Omental fat pad (tissue), 4 donors: ENCODE measurements at places on chromosomes 12 and 14.

DNA sequence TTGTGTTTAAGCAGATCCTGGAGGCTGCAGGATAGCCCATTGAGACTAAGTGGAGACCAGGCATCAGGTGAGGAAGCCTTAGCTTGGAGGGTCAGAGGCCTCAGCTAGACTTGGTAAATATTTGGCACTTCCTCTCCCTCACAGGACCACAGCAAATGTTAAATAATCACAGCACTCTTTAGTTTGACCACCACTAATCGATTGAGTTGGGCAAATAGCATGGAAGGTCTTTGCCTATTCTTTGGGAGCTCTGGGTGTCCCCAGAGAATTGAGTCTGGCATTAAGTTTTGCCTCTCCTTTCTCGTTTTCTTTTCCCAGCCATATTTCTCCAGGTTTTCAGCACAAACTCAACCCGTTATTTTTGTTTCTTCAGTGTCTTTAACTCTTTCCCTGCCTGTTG is 61.4 kb downstream of the ETV6 start:
- DNase-seq, result no peak

DNA sequence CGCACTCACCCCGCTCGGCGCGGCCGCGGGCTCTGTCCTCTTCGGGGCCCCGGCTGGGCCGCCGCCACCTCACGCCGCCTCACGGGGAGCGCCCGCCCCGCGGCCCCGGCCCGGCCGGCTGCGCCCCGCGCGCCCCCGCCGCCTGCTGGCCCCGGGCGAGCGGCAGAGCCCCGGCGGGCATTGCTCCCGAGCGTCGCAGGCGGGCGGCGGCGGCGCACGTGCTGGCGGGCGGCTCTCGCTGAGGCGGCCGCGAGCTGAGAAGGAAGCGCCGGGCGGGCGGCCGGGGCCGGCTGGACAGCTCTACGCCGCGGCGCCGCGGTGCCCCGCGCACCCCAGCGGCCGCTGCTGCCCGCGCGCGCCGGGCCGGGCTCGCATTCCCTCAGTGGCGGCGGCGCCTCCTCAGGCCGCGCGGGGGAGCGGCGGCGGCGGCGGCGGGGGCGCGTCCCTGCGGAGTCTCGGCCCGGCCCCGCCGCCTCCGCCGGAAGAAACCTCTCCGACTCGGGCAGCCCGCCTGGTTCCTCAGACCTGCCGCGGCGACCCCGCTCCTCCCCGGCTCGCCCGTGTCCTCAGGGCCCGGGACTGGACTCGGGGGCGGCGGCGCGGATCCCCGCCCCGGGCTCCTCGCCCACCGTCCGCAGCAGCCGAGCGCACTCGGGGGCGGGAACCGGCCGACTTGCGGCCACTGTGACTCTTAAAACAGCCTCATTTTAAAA is at the start of gene PITPNM2:
PITPNM2 (minus strand) TSS at position 347 of the 713 bp plus-strand sequence. CDS start 116,500 bp downstream, outside the sequence.
- no peak for DNase-seq

- no peak for DNase-seq
Measured at GRCh38 chr12:94671917-94672316, 21.6 kb upstream of the TMCC3 start.

DNA sequence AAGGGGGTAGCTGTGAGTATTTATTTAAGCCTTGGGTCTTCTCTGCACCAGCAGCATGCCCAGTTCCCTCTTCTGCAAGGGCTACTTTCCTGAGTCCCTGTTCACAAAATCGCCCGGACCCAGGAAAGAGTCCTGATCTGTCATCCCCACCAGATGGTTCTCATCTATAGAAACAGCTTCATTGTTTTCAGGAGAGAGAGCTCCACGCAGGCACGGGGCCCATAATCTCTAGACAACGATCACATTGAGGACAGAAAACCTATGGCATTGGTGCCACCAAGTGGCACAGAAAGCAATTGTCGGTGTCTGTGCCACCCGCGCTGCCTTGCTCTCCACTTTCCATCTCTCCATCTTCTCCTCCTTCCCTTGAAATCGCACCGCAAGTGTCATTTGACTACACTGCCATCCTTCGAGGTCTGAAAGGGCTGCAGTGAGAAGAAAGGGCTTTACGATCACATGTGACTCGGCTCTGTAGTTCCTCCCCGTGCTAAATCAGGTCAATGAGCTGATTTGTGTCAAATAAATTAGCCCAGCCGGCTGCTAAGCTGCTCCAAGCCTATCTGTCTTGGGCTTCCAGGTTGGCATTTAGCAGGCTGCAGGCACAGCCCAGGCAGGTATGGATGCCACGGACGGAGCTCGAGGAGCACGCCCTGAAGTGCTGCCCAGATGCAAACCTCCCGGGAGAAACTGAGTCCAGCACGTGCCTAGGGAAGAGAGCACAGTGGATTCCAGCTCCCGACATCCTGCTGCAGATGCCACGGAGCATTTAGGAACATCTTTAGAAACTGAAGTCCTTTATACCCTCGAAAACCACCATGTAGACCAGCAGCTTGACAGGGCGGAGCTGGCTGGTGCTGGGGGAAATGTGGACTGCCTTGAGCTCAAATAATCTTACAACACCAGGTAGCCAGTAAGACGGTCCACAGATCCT is 28.8 kb downstream of the SPRING1 start:
- DNase-seq, result no peak

- no peak for DNase-seq
Measured at GRCh38 chr12:102765736-102766135, 151.3 kb downstream of the PAH start.

GRCh38 chr14:60756847-60757246 is 22.3 kb downstream of the MNAT1 start:
- no peak for DNase-seq

GRCh38 chr12:48192861-48193260 is 9.4 kb downstream of the CCDC184 start:
- DNase-seq, result no peak

- no peak for DNase-seq
Measured at GRCh38 chr12:43332977-43333640, 218.9 kb downstream of the ADAMTS20 start.

- no peak for DNase-seq
Measured at GRCh38 chr12:113086249-113087164, 30.0 kb downstream of the DTX1 start.
